ENCODE measurements at places on chromosomes 2 and 18. TPM values are rescaled to one million over a fixed set of nuclear protein-coding genes. Genes with fewer than 3 reads are reported as not detected.

The CREB1 gene
- total RNA-seq, result 32.1 TPM

The SH2D6 gene
- total RNA-seq, result not detected

GRCh38 chr2:1742681-1743395 is 1.5 kb downstream of the PXDN start:
- peaks cover 6% of the 10 kb centered on the region for H3K36me3 ChIP-seq
- peak overlapping the region; percentile 86 for H3K27ac ChIP-seq
- H3K4me1 ChIP-seq, result peaks cover 21% of the 10 kb centered on the region
- DNase-seq, result peak; percentile 97
- H3K27me3 ChIP-seq, result peaks cover 9% of the 10 kb centered on the region
- H3K4me3 ChIP-seq, result peak overlapping the region; percentile 77

DNA sequence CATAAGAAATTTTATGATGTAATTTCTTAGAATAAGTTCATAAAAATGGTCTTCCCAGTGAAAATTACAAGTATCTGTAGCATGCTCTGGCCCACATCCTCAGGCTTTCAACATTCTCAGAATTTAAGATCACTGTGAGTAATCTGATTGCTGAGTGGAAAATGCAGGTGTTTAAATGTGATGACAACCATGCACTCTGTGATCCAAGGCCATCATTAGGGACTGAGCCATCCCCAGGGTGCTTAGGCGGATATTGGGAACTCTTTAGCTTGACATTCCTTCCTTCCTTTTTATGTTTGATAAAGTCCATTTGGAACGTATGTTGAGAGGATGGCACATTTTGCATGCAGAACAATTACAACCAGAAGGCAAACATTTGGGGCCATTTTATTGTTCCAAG is 95.5 kb downstream of the ARL4C start:
- H3K27me3 ChIP-seq, result peaks cover 2% of the 10 kb centered on the region
- H3K36me3 ChIP-seq, result no peaks in the 10 kb centered on the region
- no peak for DNase-seq

GRCh38 chr2:142586693-142587580 is 290.5 kb upstream of the KYNU start:
- no peak overlapping the region for H3K27ac ChIP-seq
- H3K4me1 ChIP-seq, result no peaks in the 10 kb centered on the region
- no peaks in the 10 kb centered on the region for H3K27me3 ChIP-seq
